ENCODE measurements at places on chromosomes 1 and 21. TPM values are rescaled to one million over a fixed set of nuclear protein-coding genes. Genes with fewer than 3 reads are reported as not detected.

Gene CFHR4
- not detected for total RNA-seq

Gene CROCC
- total RNA-seq: 17.1 TPM

Gene MCM3AP
- 108 TPM for total RNA-seq

Gene PCSK9
- total RNA-seq: 14.8 TPM

Gene IQCC
- 0.97 TPM for total RNA-seq

Gene TSPEAR
- not detected for total RNA-seq

Gene KRTAP7-1
- not detected for total RNA-seq

Gene LRRC53
- not detected for total RNA-seq

Gene C1orf53
- total RNA-seq: 4.5 TPM

Gene C1orf167
- total RNA-seq: 0.32 TPM

Gene OR14K1
- total RNA-seq: 0.49 TPM

Gene VHLL
- not detected for total RNA-seq

Gene FAM177B
- total RNA-seq: not detected

Gene VANGL1
- total RNA-seq: 14.3 TPM

Gene TSHB
- not detected for total RNA-seq

Gene CASZ1
- 0.36 TPM for total RNA-seq

Gene KCNK1
- 0.16 TPM for total RNA-seq

Gene RBP7
- not detected for total RNA-seq

Gene GPR37L1
- total RNA-seq: not detected

Gene S100A9
- total RNA-seq: not detected

Gene CLCA4
- total RNA-seq: not detected

Gene MATN1
- total RNA-seq: 0.36 TPM

Gene HORMAD1
- not detected for total RNA-seq

Gene CDC42BPA
- total RNA-seq: 83.6 TPM

Gene ADGRB2
- 4.6 TPM for total RNA-seq

Gene CFAP141
- total RNA-seq: not detected

Gene RGSL1
- total RNA-seq: not detected

Gene CD164L2
- not detected for total RNA-seq

Gene PDZK1IP1
- total RNA-seq: not detected

Gene RGS1
- total RNA-seq: not detected

Gene SPRTN
- total RNA-seq: 19.5 TPM

Gene TMEM61
- not detected for total RNA-seq

Gene LCE2B
- total RNA-seq: not detected

Gene FOXD2
- 0.24 TPM for total RNA-seq

Gene SIK1
- total RNA-seq: 2.6 TPM

Gene SEMA4A
- total RNA-seq: 0.97 TPM

Gene RXRG
- total RNA-seq: not detected

Gene APOBEC4
- not detected for total RNA-seq

Gene S100A12
- total RNA-seq: not detected

Gene SRRM1
- 56.5 TPM for total RNA-seq

Data from hair follicle dermal papilla cell (primary cell).